Activated CD4-positive, alpha-beta T cell treated with anti-CD3 and anti-CD28 coated beads, Interleukin-2, amount 10 ng/mL, durations not matched to agents 7 days and 5 days (primary cell): ENCODE measurements at places on chromosomes 6 and 20. TPM values are rescaled to one million over a fixed set of nuclear protein-coding genes. Genes with fewer than 3 reads are reported as not detected.

Gene HLA-C
- 1,446 TPM for total RNA-seq

- no peak for DNase-seq
These were observed 36.4 kb upstream of the KAT14 start for GRCh38 chr20:18101125-18101810.

Gene LAMA2
- total RNA-seq = 0.02 TPM

DNA sequence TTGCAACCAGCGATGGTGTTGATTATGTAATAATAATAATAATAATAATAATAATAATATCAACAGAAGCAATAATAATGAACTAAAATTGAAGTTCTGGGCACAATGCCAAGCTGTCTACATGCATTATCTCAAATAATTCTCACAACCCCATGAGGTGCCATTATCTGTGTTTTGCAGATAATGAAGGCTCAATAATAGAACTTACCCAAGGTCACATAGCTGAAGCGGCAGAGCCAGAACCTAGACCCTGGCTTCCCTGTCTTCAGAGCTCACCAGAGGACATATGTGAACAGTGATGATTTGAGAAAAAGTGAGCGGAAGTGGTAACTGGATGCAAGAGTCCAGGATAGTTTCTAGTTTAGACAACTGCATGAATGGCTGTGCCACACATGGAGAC is 91.0 kb downstream of the HIVEP1 start:
- DNase-seq = no peak
